ENCODE measurements at places on chromosomes 12 and 14. TPM values are rescaled to one million over a fixed set of nuclear protein-coding genes. Genes with fewer than 3 reads are reported as not detected.

Gene GNG2
- total RNA-seq, result 0.74 TPM

Gene DNAJC22
- total RNA-seq, result 27.7 TPM

Gene KCNH5
- total RNA-seq, result not detected

Gene CCND2
- 1.1 TPM for total RNA-seq

Gene SPX
- 0.76 TPM for total RNA-seq

Gene SIX6
- not detected for total RNA-seq

Gene KIAA0586
- total RNA-seq, result 25.7 TPM

GRCh38 chr14:39673734-39674133 lies 241.5 kb upstream of the FBXO33 start:
- no peak overlapping the region for H3K27ac ChIP-seq
- no peaks in the 10 kb centered on the region for H3K4me1 ChIP-seq
- H3K4me3 ChIP-seq, result no peak overlapping the region
- H3K36me3 ChIP-seq, result no peaks in the 10 kb centered on the region

- DNase-seq, result no peak
- H3K4me3 ChIP-seq, result no peak overlapping the region
- no peaks in the 10 kb centered on the region for H3K4me1 ChIP-seq
These were observed 171.1 kb downstream of the DAD1 start for GRCh38 chr14:22417914-22418313.

GRCh38 chr12:82574191-82574590 lies 112.5 kb upstream of the TMTC2 start:
- H3K27ac ChIP-seq, result no peak overlapping the region
- no peaks in the 10 kb centered on the region for H3K27me3 ChIP-seq

DNA sequence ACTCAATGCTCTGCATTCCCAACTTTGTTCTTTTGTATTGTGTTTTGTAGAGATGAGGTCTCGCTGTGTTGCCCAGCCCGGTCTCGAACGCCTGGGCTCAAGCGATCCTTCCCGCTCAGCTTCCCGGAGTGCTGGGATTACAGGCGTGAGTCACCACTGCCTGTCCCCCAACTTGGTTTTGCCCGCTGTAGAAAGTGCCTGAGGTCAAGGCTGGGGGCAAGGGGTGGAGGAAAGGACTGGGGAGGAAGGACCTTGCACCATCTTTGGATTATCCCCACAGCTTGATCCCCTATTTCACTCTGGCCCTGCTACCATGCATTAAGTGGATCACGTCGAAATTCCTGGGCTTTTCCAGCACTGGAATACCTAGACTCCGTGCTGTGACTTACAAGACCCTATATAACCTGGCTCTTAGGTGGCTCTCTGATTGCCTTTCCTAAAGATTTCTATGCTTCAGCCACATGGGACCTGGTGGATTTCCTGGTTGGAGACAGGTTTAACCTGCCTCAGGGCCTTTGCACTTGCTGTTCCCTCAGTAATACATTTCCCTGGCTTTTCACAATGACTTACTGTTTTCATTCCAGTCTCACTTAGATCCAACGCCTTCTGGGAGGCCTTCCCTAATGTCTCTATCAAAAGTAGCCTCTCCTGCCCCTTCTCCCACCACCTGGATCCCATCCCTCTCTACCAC lies 608 bp upstream of the PIANP start:
- no peaks in the 10 kb centered on the region for H3K27me3 ChIP-seq
- H3K36me3 ChIP-seq, result no peaks in the 10 kb centered on the region
- H3K4me1 ChIP-seq, result peaks cover 9% of the 10 kb centered on the region

- peaks cover 29% of the 10 kb centered on the region for H3K27me3 ChIP-seq
- no peaks in the 10 kb centered on the region for H3K36me3 ChIP-seq
- no peak overlapping the region for H3K4me3 ChIP-seq
These were observed 94.5 kb upstream of the PARP11 start for GRCh38 chr12:3967556-3968160.

DNA sequence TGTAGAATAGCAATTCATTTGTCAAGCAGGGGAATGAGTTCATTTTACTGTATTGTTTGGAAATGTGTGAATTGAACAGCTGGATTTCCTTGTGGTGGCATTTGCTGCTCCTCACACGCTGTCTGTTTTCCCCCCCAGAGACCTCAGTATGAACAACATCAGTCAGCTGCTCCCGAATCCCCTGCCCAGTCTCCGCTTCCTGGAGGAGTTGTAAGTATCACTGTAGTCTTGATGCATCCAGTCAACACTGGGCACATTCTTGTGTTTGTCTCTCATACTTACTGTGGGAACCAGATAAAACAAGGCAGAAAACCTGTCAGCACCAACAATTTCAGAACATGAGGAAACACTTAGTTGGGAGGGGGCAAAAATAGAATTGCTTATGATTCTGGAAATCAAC lies 64.9 kb downstream of the LGR5 start:
- no peak overlapping the region for H3K4me3 ChIP-seq
- H3K4me1 ChIP-seq, result no peaks in the 10 kb centered on the region
- H3K27me3 ChIP-seq, result no peaks in the 10 kb centered on the region
- no peak overlapping the region for H3K27ac ChIP-seq

DNA sequence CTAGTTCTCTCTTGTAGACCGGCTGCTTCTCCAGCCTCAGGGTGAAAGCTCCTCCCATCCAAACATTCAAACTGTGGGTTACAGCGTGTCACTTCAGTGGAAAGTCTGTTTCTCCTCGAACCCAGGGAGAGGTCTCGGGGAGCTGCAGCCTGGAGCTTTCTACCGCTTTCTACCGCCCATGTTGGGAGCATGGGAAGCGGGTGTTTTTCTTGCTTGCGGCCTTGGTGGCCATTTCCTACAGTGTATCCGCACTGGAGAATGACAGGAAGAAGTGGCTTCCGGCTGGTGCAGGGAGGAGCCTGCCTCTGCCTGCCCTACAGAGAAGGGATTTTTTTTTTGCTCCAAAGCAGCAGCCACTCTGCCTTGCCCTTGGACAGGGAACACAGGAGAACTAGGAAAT lies 21.2 kb downstream of the ZFP36L1 start:
- H3K27me3 ChIP-seq, result no peaks in the 10 kb centered on the region
- H3K4me1 ChIP-seq, result no peaks in the 10 kb centered on the region
- no peak overlapping the region for H3K4me3 ChIP-seq
- DNase-seq, result no peak

DNA sequence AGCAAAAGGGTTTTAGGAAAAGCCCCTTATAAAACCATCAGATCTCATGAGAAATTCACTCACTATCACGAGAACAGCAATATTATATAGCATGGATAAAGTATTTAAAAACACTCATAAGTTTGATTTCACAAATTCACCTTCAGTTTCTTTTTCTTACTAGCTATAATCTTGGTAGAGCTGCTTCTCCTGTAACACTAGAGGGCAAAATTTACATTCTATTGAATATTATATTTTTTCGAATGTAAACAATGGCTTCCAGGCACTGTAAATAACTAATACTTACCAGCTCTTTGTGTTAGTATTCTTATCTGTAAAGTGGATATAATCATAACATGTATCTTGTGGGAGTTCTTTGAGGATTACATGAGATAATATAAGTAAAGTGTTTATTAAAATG lies 259.6 kb downstream of the CCER1 start:
- H3K36me3 ChIP-seq, result no peaks in the 10 kb centered on the region
- no peaks in the 10 kb centered on the region for H3K4me1 ChIP-seq
- H3K27me3 ChIP-seq, result no peaks in the 10 kb centered on the region
- DNase-seq, result no peak
- no peak overlapping the region for H3K27ac ChIP-seq
- no peak overlapping the region for H3K4me3 ChIP-seq

DNA sequence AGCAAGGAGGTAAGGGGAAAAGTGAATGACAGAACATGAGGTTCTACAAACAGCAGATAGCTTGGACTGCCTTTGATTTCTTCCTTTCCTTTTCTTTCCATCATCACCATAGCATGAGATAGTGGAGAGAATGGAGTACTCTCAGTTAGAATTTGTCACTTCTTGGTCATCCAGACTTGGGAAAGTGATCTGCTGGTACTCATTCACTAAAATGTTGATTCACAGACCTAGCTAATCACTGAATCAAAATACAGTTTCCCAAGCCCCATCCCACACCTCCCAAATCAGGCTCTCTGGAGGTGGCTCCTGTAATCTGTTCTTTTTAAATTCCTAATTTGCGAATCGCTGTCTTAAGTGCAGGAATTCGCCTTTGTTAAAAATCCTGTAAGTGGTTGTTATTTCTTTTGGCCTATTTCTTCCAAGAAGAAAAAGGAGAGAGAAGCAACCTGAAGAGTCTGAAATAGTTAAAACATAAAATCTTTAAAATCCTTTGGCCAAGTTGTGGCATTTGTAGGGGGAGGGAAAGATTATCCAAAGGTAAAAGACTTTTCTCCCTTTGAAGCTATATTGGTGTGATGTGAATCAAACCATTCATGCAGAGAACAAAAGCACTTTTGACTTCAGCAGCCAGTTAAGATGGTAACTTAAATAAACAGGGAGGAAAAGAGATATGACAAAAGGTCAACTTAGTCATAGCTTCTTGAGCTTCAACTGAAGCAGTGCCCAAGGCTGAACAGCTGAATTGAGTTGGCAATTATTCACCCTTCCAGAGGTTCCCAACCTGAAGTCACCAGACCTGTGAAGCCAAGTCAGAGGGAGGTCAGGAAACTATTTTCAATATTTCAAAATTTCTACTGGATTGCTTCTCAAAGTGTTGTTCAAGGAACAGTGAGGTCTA lies 255.1 kb upstream of the KRR1 start:
- H3K4me3 ChIP-seq, result no peak overlapping the region
- no peaks in the 10 kb centered on the region for H3K27me3 ChIP-seq
- DNase-seq, result peak; percentile 88
- no peaks in the 10 kb centered on the region for H3K36me3 ChIP-seq
- peaks cover 72% of the 10 kb centered on the region for H3K4me1 ChIP-seq

DNA sequence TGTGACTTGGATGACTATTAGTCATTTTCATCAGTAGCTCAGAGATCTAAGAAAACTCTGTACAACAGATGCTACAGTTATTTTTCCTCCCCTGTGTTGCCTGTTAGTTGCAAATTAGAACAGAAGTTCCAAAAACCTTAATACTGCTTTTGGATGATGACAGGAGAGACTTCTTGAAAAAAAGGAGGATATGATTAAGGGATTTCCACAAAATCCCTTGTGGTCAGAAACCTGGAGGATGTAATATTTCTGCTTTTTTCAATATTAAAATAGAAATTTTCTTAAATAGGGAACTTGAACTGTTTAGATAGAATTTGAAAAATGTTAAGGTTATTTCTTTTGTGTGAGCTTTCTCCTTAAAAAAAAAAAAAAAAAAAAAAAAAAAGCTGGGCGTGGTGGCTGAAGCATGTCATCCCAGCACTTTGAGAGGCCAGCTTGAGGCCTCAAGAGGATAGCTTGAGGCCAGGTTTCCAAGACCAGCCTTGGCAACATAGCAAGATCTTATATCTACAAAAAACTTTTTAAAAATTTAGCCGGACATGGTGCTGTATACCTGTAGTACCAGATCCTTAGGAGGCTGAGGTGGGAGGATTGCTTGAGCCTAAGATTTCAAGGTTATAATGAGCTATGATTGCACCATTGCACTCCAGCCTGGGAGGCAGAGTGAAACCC lies 14.1 kb downstream of the CMAS start:
- H3K4me3 ChIP-seq, result no peak overlapping the region
- H3K27ac ChIP-seq, result no peak overlapping the region
- no peak for DNase-seq
- peaks cover 17% of the 10 kb centered on the region for H3K36me3 ChIP-seq

- no peaks in the 10 kb centered on the region for H3K36me3 ChIP-seq
- no peaks in the 10 kb centered on the region for H3K27me3 ChIP-seq
- no peak overlapping the region for H3K27ac ChIP-seq
- no peaks in the 10 kb centered on the region for H3K4me1 ChIP-seq
- H3K4me3 ChIP-seq, result no peak overlapping the region
These were observed 187.2 kb downstream of the TTC8 start for GRCh38 chr14:89011355-89012281.

DNA sequence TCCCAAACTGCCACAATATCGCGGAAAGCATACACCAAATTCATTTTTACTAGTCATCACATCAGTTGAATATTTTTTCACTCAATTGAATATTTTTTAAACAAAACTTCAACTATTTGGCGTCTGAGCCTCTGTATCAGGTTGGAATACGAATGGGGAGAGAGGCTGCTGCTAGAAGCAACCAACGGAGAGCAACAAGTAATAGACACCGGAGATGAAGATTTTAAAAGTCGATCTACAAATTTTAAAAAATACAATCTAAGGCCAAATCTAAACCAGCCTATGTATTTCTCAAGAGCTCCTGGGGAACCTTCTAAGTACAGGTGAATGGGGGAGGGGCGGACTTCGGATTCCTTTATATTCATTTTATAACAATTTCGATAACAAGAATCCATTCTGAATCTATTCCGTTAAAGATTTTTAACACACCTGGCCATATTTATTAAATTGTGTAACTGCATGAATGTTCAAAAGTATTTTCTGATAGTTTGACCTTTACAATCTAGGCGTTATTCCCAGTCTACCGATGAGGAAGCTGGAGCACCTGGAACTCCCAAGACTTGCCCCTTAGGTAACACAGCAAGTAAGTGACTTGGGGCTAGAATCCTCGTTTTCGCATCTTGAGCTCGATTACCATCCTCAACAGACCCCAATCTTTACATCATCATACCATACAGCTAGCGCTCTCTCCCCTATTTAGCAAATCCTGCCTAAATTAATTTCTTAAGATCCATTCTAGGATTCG lies 1.2 kb downstream of the GNPNAT1 start:
- peak overlapping the region; percentile 86 for H3K4me3 ChIP-seq
- peaks cover 9% of the 10 kb centered on the region for H3K4me1 ChIP-seq
- H3K27ac ChIP-seq, result peak overlapping the region; percentile 66
- DNase-seq, result no peak

GRCh38 chr12:9796971-9797370 lies 30.3 kb upstream of the KLRF1 start:
- peaks cover 39% of the 10 kb centered on the region for H3K27me3 ChIP-seq
- DNase-seq, result no peak
- no peak overlapping the region for H3K27ac ChIP-seq
- H3K4me3 ChIP-seq, result no peak overlapping the region

DNA sequence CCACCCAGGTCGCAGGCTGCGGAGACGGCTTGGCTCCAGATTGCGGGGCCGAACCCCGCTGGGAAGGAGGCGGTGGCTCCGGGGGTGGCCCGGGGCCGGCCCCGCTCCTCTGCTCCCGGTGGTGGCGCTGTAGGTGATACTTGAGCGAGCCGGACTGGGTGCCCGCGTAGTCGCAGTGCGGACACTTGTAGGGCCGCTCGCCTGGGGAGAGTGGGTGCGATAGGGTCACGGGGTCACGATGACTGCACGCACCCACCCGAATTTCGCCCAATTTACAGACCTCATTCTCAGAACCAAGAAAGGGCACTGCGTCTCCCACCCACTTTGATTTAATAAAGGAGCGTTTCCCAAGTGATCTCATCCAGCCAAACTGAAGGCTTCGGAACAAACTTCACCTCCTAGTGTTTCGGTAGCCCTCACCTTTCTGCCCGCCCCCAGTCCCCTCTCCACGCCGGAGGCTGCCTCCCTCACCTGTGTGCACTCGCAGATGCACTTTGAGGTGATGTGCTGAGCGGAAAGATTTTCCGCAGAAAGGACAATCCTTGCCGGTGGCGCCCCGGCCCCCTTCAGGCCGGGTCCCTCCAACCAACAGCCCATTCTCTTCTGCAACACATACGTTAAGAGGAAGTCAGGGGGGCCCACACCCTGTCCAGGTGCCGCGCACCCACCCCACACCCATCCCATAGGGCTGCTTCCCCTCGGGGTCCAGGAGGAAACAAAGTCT lies 7.4 kb downstream of the ZNF219 start:
- no peaks in the 10 kb centered on the region for H3K4me1 ChIP-seq
- no peak overlapping the region for H3K27ac ChIP-seq
- no peaks in the 10 kb centered on the region for H3K36me3 ChIP-seq
- no peak overlapping the region for H3K4me3 ChIP-seq
- DNase-seq, result no peak
